ENCODE measurements at places on chromosomes 3 and 15.

DNA sequence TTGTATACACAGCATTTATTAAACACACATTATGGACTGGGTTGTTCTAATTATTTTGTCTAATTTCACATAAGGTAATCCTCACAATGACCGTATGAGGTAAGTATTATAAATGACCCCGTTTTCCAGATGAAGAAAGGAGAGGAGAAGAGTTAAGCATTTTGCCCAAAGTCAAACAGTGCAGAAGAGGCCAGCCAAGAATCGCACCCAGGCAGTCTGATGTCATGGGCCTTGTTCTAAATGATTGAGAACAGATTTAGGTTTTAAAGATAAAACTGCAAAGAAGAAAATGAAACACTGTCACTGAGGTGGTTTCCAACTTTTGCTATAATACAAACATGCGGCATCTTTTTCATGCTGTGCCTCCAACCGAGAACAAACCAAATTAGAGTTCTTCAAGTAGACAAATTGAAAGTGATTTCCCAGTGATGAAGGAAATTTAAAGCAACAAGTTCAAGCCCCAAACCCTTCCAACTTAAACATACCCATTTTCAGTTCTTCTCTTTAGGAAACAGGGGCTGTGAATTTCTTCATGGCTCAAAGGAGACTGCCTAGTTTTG is 155.3 kb downstream of the THRB start:
- no peak for DNase-seq

DNA sequence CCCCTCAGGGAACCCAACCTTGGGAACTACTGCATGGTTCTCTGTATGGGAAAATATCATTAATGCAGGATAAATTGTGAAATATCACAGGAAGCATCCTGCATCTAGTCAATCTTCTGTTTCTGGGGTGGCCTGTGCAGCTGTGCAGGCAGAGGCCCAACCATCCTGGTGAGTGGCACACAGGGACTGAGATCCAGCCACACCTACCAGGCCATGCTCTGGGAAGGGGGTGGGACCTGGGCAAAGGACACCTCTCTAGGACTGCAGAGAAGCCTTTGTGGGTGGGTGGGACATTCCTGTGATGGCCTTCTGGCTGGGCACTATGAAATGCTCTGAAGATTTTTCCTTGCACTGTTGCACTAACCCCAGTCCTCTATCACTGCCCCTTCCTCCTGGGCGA is 26.8 kb downstream of the CCRL2 start:
- DNase-seq, result no peak

- DNase-seq, result no peak
Measured at GRCh38 chr15:95958382-95958781, 372.1 kb upstream of the NR2F2 start.

DNA sequence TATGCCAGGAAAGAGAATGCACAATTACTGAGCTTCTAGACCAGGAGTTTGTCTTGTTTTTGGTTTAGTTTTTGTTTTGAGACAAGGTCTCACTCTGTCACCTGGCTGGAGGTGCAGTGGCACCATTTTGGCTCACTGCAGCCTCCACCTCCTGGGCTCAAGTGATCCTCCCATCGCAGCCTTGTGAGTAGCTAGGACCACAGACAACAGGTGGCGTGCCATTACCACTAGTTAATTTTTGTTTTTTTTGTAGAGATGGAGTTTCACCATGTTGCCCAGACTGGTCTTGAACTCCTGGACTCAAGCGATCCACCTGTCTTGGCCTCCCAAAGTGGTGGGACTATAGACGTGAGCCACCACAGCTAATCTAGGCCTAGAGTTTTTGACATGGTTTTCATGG is 104.4 kb upstream of the CCDC54 start:
- DNase-seq, result no peak

- peak; percentile 38 for DNase-seq
Measured at GRCh38 chr3:127959873-127960272, 44.8 kb downstream of the KBTBD12 start.

DNA sequence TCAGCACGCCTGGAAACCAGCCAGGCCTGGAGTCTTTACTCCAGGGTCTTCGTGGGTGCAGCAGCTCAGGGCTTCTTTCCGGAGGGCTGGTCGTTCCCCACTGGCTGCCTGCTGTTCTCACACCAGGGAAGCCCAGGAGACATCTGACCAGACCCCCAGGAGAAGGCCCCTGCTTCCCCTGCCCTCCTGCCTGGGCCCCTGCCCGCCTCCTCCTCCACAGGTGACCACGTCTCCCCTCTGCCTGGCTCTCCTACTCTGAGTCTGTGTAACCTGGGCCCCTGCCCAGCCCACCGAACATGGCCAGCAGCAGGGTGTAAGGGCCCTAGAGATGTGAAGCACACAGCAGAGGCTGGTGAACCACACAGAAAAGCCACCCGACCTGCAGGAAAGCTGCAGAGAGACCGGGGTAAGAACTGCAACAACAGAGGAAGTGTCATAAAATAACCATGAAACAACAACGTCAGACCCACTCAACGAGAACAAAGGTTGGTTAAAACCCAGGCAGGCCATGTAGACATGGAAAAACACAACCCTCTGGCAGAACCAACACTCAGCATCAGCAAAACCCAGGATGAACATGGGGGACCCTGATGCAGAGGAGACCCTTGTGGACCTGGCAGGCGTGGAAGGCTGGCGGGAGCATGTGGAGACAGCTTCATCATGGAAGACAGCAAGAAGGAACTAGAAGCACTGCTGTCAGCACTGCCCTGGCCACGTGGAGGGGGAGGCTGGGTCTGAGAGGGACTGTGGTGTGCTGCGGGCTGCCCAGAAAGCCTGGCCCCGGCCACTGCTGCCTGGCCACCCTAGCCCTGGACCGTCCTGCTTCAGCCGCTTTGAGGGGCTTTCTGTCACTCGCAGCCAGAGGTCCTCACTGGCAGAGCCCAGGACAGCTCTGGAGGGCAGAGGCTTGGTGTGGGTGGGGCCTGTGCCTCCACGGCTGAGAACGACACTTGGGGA is 20.4 kb downstream of the UROC1 start:
- DNase-seq, result no peak

- no peak for DNase-seq
Measured at GRCh38 chr3:134609821-134610431, 40.9 kb downstream of the KY start.

- no peak for DNase-seq
Measured at GRCh38 chr15:56146756-56147155, 96.9 kb downstream of the RFX7 start.

All from SHP77 treated with DMSO at 0.1 percent for 48 hours (cell line).